ENCODE measurements at places on chromosomes 5 and 9. TPM values are rescaled to one million over a fixed set of nuclear protein-coding genes. Genes with fewer than 3 reads are reported as not detected.

- no peak for DNase-seq
These were observed 264.3 kb upstream of the KCNN2 start for GRCh38 chr5:114097570-114097969.

- no peak for DNase-seq
These were observed 816.0 kb upstream of the CDH9 start for GRCh38 chr5:27854243-27854852.

DNA sequence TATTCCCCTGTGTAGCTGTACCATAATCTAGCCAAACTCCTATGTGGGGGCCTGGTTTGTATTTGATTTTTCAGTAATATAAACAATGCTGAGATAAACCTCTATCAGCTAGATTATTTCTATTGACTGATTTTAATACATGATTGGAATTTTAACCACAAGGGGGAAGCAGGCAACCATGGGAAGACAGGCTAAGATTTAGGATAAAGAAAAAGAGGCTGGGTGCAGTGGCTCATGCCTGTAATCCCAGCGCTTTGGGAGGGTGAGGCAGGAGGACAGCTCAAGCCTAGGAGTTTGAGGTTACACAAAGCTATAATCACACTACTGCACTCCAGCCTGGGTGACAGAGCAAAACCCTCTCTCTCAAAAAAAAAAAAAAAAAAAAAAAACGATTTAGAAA lies 18.1 kb upstream of the GPX3 start:
- peak; percentile 61 for DNase-seq

DNA sequence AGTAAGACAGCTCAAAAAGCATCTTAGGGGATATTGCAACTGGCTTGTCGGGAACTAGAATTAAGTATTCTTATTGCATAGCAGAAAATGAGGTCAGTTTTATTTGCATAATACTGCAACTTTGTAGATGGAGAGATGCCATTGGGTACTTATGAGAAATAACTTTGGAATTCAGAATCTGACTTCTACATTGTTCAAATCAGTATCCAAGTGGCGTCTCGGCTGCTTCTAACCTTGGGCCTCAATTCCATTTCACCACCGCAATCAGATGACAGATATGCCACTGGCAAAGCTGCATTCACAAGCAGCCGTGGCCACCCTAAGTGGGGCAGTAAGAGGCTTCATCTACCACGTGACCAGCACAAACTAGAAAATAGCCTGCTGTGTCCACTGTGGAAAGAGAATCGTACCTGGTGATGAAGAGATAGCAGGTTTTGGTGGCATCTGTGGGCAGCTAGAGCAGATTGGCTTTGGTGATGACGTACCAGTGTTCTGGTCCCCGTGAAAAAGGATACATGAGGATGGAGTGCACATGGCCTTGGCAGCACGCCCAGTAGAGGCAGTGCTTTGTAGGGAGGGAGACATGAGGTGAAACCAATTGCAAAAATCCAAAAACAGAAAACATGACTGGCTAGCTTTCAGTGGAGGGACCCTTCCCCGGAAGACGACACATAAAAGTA lies 116.6 kb downstream of the KLHL3 start:
- DNase-seq = peak; percentile 74

DNA sequence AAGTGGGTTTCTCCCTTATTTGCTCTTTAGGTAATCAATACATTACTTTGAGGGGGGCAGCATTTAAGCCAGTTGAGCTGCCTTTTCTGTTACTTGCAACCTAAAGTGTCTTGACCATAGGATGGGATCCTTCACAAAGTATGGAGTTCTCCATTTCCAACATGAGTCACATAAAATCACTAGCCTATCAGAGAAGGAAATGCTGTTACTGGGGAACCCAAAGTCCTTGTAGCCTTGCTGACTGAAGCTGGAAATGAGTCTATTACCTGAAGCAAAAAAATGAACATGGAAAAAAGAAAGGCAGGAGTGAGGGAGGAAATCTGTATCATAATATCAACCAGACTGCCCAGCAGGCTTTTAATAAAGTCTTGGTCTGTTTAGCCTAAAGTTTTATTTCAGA lies 42.8 kb upstream of the SLIT3 start:
- DNase-seq = no peak

GRCh38 chr5:36662291-36662851 lies 56.0 kb downstream of the SLC1A3 start:
- no peak for DNase-seq

- DNase-seq = peak; percentile 59
These were observed 403 bp downstream of the KIF2A start for GRCh38 chr5:62306323-62306895.

DNA sequence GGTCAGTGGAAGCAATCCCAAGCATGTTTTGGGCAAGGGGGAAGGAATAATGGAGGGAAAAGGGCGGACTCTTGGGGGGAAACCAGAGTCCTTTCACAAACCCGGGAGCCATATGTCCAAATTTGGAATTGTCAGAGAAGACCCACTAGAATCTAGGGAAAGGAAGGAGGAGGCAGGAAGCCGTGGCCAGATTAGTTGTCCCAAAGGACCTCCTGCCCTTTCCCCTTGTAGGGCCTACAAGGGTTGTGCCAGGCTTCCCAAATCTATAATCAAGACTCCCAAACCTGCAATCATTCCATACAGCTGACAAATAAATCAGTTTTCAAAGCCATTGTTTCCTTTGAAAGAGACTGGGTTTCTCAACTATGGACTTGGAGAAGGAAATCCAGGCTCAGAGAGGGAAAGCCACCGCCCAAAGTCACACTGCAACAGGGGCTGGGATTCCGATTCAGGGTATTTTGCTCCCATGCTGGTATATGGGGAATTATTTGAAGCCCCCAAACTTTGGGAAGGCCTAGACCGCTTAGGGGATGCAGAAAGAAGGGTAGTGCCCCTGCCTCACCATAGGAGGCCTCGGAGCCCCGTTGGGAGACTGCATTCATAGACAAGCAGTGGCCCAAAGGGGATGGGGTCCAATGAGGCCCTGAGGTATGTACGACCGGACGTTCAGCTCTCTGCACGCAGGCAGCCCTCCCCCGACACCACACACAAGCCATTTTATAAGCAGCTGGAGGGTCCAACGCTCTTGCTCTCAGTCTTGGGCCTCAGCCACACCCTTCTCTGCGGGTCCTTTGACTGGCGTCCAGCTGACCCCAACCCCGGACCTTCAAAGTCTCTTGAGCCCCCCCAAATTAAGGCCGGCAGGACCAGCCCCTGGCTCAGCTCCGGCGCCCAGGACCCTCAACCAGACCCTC lies 815 bp downstream of the ANXA6 start:
- DNase-seq = no peak

- peak; percentile 47 for DNase-seq
These were observed 5.5 kb downstream of the MVB12B start for GRCh38 chr9:126331964-126332748.

- DNase-seq = no peak
These were observed 193.5 kb upstream of the HAPLN1 start for GRCh38 chr5:83914199-83914598.

DNA sequence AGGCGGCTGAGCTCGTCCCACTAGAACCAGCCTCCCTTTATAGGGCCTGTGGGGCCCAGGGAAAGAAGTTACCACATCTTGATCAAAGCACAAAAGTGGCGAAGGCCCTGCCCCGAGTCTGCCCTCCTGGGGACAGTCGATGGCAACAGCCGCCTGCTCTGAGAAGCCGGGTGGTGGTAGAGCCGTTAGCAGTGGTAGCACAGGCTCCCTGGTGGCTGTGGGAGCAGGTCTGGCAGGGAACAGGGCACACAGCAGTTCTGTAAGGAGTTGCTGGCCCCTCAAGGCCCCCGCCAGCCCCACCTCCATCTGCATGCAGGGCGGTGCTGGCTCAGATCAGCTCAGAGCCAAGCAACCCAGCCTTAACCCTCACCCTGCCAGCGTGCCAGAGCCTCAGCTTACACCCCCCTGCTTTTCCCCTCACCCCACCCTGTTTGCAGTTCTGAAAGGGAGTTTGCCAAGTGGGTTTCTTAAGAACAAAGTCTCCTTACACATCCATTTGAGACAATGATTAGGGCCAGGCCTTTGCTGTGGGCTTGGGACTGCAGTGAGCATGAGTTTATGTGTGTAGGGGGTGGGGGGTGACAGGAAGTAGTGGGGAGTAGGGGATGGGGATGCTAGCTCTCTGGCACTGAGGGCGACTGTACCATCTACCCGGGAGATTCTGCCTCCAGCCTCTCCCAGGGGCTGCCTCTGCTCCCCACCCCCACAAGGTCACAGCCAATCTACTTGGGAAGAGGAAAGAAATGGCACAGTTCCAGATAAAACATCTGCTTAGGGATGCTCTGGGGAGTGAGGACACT lies 11.8 kb downstream of the ACSL6 start:
- DNase-seq = no peak

DNA sequence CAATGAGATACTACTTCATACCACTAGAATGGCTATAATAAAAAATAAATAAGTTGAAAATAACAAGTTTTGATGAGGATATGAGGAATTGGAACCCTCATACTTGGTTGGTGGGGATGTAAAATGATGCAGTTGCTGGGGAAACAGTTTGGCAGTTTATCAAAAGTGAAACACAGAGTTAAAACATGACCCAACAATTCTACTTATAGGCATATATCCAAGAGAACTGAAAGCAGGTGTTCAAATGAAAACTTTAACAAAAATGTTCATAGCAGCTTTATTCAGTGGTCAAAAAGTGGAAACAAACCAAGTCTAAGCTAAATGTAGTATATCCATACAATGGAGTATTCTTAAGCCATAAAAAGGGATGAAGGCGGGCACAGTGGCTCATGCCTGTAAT lies 13.1 kb upstream of the LHFPL2 start:
- no peak for DNase-seq

- DNase-seq = no peak
These were observed 222.2 kb upstream of the MEF2C start for GRCh38 chr5:89105171-89105695.

GRCh38 chr5:97422678-97423077 lies 239.6 kb upstream of the RIOK2 start:
- no peak for DNase-seq

DNA sequence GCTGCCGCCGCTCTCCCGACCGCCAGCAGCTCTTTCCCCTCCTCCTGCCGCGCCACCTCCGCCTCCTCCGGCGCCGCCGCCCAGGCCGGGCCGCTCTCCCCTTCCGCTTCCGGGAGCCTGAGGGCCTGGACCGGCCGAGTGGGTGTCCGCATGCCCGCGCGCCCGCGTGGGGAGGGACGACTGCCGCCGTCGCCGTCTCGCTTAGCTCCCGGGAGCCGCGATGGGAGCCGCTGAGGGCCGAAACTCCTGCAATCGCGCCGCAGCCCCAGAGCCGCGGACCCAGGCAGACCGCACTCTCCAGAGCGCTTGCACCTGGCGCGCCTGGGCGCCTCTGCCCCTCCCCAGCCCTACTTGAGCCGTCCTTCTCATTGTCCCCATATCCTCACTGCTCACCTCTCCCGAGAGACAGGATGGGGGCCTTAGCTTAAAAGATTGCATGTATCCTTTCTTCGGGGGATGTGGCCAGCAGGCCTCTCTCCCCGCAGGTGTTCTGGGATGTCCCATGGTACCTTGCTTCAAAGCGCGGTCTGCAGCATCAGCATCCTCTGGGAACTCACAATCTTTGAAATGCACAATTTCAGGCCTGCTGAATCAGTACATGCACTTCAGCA lies at the start of gene ZDHHC21:
Gene ZDHHC21 (minus strand): TSS at position 182 of the 611 bp plus-strand sequence. CDS start 19,092 bp downstream, outside the sequence.
- peak; percentile 66 for DNase-seq

DNA sequence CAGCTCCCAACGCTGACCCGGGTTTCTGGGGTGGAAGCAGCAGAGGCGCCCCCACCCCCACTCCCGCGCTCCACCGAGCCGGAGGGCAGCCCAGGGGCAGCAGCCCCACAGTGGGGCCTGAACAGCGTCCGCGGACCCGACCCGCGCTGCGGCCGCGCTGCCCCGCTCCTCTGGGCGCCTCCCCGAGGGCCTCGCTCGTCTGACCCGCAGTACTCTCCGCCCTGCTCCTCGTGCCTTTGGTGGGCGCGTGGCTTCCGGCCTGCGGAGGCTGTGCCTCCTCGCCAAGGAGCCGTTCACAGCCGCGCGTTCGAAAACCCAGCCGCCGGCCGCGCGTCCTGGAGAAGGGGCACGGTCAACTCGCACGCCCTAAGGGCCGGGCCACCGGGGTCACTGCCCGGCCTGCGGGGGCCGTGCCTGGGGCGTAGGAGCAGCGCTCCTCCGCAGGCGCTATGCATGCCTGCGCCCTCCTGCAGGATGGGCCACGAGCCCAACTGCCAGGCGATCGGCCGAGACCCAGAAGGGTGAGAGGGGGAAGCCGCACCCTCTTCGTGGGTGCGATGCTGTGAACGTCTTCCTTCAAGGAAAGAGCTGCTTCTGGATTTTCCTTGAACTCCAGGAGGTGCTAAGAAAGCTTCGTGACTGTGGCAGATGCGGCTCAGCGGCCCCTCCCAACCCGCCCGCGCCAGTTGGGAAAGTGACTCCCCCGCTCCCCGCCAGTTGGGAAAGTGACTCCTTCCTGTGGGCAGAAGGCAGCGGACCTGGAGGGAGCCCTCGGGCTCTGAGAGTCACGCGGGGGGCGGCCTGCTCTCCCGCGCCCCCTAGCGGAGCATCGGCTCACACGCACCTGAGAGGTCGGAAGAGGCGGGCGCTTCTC lies 82.7 kb downstream of the HSD17B3 start:
- DNase-seq = peak; percentile 77

DNA sequence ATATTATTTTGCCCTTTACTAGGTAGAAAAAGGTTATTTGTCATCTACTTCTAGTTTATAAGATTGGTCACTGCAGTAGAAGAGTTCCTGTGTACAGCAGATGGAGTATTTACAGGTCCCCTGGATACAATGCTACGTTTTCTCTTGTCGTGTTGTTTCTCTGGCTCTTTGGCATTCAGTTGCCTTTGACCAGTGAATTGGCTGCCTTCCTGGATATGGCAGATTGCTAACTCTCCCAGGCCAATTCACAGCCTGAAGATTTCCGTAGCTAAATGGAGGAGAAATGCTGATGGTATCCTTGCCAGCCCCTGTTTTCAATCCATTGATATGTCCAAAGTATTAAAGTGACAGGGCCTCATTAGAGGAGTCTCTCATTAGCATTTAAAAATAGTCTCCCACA lies 32.5 kb upstream of the GNAQ start:
- DNase-seq = no peak

- DNase-seq = no peak
These were observed 193.4 kb upstream of the TUT7 start for GRCh38 chr9:86547571-86547970.

GRCh38 chr9:131740898-131741297 lies 1.0 kb upstream of the RAPGEF1 start:
- no peak for DNase-seq

DNA sequence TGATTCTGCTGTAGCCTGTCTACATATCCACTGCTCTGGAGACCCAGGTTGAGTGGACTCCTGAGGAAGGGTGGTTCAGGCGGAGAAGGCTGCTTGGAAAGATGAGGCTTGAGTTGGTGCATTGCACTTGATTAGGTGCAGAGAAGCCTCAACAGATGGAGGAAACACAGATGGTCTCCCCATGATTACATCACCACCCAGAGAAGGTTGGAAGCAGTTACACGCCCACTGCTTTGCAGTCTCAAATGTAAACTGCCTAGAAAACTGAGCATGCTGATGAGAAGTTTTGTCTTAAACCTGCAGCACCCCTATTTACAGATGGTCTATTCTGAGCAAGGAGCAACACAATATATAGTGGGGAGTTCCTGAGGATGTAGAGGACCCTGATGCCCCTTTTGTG lies 266.6 kb downstream of the PIK3R1 start:
- DNase-seq = no peak

The LEAP2 gene
- not detected for total RNA-seq

The MSH3 gene
- total RNA-seq = 9.9 TPM

The BRD9 gene
- 16.1 TPM for total RNA-seq

The SMIM27 gene
- total RNA-seq = 5.7 TPM

The CKMT2 gene
- total RNA-seq = 1,365 TPM

The PCDHGC3 gene
- 24.1 TPM for total RNA-seq

The STKLD1 gene
- total RNA-seq = not detected

The NEUROG1 gene
- total RNA-seq = not detected

The CDC23 gene
- 9.2 TPM for total RNA-seq
